ENCODE measurements at places on chromosomes 6 and 20.

- DNase-seq = no peak
These were observed 400.8 kb downstream of the SMOC2 start for GRCh38 chr6:168841609-168842278.

DNA sequence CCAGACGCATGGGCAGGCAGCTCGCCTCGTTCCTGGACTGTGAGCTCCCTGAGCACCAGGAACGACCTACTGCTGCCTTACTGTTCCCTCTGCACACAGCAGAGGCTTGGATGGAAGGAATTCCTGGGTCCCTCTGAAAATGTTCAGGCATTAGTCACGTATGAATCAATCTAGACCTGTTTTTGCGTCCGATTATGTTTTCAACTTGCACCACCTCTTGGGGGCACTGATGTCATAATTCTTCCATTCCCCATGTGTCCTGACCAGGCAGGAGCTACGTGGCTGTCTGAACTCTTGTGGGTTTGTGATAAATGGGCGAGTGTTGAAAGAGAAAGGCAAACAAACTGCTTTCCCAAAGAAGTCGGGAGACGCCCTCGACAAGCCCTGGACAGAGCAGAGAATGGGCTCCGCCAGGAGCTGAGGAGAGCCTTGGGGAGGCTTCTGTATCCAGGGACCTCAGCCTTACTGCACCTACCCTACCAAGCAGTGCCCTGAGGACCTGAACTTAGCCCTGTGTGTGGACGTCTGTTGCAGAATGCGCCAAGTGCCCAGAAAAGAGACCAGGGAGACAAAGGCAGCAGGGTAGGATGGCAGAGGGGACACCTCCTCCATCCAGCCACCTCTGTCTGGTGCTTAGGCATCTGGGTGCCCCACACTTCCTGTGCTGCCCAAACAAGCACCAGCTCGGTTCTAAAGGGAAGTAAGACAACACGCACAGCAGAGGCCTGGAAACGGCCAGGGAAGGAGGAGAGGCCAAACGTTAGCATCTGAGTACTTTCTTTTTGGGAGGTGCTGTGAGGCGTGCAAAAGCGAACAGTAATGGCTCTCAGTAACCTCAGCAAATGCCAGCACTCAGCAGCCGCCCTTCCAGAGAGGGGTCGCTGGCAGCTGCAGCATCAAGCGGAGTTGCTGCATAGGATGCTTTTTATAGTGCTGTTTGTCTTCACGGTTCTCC is 124.2 kb downstream of the LY86 start:
- DNase-seq = no peak

- DNase-seq = no peak
These were observed 13.7 kb downstream of the MAS1 start for GRCh38 chr6:159904497-159904911.

- no peak for DNase-seq
These were observed 147.3 kb upstream of the FOXQ1 start for GRCh38 chr6:1164600-1164999.

DNA sequence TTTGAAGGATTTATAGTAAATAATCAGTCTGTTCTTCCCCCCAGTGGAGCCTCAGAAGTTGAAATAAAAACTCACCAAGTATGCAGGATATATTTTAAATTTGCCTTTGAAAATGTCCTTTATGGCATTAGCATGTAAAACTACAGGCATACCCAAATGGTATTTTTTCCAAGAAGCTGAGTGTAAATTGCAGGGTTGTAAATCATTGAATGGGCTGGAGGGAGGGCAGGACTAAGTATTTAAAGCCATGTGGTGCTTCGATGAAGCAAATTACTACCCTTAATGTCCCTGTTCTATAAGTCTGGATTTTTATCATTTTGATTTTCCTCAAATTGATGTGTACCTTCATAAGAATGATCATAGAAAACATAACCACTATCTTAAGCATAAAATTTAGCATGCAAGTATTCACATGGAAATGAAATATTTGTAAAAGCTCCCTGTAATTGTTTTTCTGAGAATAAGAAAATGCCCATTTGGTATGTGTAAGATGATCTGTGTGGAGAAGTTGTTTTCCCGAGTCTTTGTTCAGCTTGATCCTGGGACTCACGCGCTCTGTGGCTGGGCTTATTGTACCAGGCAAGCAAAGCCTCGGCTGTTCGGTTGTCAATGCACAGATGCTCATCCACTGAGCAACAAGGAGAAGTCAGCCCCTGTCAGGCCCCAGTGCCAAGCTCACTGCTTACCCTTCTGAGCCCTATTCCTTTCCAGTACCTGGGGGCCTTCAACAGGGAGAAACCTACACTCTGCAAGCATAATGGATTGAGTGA is 66.7 kb downstream of the CD164 start:
- no peak for DNase-seq

DNA sequence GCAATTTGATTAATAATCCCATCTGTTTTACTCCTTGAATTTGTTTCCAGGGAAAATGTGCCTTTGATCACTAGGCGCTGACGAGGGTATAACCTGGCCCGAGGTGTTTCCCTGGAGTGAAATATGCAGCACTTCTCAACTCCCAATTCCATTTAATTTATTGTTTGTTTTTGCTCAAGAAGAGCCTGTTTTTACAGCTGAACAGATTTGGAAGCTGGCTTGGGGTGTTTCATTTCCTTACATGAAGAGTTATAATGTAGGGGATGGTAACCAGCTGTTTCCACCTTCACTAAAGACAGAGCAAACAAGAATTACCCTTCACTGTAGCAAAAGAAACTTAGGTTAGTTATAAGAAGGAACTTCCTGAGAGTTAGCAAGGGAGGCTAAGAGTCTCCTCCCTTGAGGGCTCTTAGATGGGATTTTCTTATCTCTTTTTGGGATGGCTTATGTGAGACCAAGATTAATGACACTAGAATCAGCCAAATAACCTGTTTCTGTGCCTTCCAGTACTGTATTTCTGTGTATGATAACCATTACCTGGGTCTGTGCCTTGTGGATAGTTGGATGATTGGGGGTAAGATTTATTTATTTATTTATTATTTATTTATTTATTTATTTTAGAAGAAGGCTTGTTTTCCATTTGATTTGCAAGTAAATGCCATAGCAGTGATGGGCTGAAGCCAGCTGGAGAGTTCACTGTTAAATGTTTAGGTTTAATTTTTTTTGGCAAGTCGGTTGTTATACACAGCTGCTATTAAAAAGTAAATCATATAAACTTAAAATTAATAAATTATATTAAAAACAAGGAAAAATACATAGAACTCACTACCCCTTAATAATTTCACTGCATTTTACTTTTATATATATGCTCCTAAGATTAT is 162.2 kb upstream of the BMP2 start:
- no peak for DNase-seq

GRCh38 chr6:150202404-150202803 is 59.6 kb downstream of the PPP1R14C start:
- DNase-seq = no peak

- DNase-seq = no peak
These were observed 51.2 kb upstream of the GMPR start for GRCh38 chr6:16187176-16187575.

DNA sequence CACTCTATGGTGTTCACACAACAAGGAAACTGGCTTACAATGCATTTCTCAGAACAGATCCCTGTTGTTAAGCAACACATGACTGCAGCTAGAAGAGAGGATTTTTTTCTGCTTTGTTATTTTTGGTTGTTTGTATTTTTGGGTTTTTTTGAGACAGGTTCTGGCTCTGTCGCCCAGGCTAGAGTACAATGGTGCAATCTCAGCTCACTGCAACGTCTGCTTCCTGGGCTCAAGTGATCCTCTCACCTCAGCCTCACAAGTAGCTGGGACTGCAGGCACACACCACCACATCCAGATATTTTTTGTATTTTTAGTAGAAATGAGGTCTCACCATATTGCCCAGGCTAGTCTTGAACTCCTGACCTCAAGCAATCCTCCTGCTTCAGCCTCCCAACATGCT is 12.7 kb downstream of the CD24 start:
- no peak for DNase-seq

DNA sequence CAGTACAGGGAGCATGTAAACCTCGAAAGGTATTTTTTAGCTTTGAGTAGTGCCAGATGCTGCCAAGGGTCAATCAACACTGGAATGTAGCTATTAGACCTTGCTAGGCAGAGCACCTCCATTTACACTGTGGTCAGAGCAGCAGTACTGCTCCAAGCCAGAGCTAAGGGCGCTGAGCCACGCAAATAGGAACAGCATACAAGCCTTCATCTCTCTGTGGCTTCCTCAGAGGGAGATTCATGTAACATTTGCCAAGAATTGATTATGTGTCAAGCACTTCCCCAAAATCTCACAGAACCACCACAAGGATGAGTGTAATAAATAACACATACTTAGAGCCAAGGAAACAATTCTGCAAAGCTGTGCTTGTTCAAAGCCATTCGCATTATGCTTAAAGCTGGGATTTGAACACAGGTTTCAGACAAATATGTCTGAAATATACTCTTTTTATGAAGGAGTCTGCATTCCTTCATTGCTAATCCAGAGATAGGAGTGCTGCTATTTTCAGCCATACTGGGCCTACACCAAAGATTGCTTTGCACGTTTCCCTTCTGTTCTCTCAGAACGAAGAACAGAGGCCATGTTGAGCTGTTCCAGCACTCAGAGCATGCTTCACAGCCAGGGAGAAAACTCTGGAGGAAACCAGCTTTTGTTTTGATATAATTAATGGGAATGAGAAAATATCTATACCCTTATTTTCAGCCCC is 97.7 kb downstream of the SLC16A10 start:
- no peak for DNase-seq

DNA sequence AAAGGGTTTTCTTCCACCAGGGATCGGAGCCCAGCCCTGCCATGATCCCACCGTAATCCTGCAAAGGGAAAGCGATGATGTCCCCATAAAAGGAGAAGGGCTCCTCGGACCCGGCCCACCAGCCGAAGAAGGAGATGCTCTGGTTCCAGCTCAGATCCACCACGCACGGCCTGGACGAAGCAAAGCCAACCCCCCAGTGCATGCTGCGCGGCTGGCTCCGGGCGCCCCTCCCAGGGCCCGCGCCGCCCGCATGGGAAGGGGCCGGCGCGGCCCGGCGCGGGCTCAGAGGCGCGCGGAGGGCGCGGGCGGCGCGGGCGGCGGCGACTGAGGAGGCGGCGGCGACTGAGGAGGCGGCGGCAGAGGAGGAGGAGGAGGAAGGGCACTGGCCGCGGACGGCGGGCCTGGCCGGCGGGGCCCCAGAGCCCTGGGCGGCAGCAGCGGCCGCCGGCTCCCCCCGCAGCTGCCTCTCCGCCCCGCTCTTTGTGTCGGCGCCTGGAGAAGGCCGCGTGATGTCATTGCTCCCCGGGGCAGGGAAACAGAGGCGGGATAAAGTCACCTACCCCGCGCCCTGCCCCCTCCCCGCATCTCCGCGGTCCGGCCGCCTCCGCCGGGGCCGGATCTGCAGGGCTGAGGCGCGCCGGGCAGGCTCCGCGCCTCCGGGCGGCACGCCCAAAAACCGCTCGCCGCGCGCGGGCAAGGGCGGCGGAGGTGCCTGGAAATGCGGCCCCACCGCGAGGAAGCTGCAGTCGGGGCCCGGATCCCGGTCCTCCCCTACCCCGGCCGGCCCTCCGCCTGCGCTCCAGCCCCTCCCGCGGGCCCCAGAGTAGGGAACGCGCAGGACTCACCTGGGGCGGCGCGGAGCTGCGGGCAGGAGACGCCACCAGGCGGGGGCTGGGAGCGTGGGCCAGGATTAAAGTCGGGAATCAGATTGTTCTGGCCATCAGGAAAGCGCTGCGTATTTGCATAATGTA is at the start of gene FAXC:
FAXC (minus strand) TSS at position 504 of the 971 bp plus-strand sequence; CDS start at position 202, 302 bp downstream.
- DNase-seq = no peak

DNA sequence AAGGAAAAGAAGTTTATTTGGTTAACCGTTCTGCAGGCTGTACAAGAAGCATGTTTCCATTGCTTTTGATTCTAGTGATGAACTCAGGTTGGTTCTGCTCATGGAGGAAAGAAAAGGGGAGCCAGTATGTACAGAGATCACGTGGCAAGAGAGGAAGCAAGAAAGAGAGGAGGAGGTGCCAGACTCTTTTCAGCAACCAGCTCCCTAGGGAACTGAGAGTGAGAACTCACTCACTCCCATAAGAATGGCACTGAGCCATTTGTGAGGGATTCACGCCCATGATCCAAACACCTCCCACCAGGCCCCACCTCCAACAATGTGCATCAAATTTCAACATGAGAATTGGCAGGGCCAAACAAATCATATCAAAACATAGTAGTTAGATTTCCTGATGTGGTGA is 649.1 kb downstream of the EPM2A start:
- DNase-seq = no peak

DNA sequence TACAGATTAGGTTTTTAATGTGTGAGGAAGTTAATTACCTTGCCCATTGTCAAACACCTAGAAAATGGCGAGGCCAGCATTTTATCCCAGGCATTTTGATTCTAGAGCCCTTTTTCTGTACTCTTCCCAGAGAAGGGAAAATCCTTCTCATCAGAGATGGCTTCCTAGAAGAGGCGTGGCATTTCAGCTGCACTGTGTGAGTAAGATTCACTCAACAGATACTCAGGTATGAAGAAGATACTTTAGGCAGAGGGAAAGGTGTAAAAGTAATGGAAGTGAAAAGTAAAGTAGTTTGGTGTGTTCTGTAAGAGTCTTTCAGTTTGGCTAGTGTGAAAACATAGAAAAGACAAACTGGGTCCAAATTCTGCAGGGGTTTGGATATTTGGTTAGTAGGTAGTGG is 113.8 kb downstream of the MAP3K4 start:
- no peak for DNase-seq

GRCh38 chr6:76703786-76704185 is 631.3 kb upstream of the IMPG1 start:
- no peak for DNase-seq

DNA sequence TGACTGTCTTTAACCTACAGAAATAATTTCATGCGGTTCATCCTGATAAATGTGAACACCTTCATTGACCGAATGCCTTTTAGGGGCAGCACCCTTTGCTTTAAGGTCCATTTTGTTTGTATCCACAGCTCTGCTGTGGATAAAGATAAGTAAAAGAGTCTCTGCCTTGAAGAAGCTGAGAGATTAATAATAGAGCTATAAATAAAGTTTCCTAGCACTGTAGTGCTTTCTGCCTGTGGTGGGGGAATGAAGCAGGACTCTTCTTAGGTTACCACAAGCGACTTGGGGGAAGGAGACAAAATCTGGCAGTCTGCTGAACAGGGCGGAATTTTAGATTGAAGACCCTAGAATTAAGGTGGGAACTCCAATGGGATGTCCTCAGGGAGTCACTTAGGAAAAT is 57.6 kb downstream of the EYA4 start:
- no peak for DNase-seq

GRCh38 chr6:3958255-3958654 is 109.1 kb downstream of the FAM50B start:
- no peak for DNase-seq

DNA sequence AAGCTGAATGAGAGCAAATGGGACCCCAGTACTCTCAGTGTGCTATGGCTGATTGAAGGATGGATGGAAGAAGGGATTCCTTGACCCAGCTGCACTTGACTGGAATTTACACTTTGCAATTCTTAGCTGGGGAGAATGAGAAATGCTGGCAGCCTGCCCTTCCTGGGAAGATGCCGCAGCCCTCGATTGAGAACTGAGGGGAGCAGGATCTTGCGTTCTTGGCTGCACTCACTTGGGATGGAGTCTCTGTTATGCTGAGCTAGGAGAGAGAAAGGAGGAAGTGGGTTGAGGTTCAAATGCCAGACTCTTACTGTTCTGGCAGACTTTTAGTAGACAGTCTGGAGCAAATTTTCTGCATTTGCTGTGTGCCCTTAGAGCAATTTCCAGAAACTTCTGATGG is 221.2 kb downstream of the FNDC1 start:
- DNase-seq = no peak
